HS-5 (cell line): ENCODE measurements at places on chromosomes 7 and 10.

GRCh38 chr7:82294382-82294784 is 149.2 kb downstream of the CACNA2D1 start:
- no peak for DNase-seq

DNA sequence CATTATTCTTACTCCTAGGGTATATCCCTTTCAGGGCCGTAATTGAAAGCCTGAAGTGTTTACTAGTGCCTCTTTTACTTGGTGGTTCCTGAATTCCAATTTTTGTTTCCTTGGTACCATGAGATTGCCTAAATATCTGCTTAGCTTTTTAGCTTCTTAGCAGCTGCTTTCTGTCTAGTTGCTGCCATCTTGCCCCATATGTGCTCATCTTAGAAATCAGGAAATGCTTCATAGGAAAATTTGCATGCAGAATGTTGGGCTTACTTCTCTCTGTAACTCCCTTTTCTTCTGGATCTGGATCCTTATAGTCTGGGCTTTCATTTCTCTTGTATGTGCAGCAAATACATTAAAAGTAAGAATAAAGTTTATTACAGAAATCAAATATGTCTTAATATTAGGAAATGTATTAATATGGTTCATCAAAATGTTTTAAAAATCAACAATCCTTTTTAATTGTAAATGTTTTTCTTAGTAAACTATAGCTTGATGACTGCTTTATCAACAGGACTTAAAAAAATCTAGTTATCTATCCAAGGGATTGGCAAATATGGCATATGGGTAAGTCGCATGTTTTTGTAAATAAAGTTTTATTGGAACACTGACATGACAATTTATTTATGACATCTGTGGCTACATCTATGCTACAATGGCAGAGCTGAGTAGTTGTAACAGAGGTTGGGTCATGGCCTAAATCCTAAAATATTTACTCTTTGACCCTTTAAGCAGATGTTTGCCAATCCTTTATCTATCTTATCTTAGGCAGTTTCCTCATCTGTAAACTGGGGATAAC is 73.5 kb upstream of the CDK6 start:
- DNase-seq = no peak

- no peak for DNase-seq
Observed at GRCh38 chr10:64148607-64149006, 627.4 kb downstream of the REEP3 start.

GRCh38 chr10:69802424-69803161 is 887 bp downstream of the COL13A1 start:
- DNase-seq = no peak

- no peak for DNase-seq
Observed at GRCh38 chr7:100091411-100092181, 2.8 kb downstream of the COPS6 start.

DNA sequence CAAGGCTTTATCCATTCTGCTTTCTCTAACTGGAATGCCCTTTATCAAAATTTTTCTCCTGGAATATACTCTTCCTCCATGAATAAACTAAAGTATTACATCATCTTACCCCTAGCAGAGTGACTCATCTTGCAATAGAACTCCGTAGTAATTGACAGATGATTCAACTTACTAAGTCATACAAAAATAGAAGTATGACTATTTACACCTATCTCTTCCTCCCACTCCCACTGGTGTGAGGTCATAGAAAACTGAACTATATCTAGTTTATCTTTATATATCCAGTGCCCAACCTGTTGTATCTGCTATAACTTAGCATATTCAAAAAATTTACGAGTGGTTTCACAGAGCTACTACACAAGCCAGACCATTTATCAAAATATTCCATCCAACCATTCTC is 26.1 kb downstream of the ABCB1 start:
- DNase-seq = peak; percentile 40

GRCh38 chr7:102288285-102288930 is 1.7 kb downstream of the SH2B2 start:
- DNase-seq = no peak
